Stimulated activated CD8-positive, alpha-beta memory T cell treated with anti-CD3 and anti-CD28 coated beads, Interleukin-2, amount 100 ng/mL, for 1 hour (primary cell): ENCODE measurements at places on chromosomes 6 and 20.

DNA sequence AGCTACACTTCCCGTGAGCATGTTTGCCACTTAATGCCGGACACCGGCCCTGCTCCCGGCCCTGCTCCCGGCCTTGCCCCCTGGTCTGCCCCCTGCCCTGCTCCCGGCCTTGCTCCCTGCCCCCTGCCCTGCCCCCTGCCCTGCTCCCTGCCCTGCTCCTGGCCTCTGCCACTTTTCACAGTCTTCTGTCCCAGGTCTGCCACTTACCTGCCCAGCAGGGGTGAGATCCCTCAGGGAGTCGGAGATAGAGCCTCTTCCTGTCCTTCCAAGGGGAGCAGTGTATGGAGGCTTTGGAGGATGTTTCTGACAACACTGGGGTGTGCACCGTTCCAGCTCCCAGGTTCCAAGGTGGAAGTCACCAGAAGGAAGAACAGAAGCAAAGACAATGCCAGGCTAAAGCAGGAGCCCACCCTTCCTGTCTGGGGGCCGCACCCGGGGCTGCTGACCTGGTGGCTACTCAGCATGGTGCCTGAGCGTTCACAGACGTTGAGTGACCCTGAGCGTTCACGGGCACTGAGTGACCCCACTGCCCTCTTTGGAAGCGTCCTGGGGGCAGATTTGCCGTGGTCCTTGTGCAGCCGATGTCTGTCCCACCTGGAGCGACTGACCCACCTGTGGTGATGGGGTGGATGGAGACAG is 199.8 kb downstream of the DLL1 start:
- no peak for DNase-seq

- DNase-seq: no peak
These were observed 929.5 kb downstream of the KIF16B start for GRCh38 chr20:15643713-15644112.

DNA sequence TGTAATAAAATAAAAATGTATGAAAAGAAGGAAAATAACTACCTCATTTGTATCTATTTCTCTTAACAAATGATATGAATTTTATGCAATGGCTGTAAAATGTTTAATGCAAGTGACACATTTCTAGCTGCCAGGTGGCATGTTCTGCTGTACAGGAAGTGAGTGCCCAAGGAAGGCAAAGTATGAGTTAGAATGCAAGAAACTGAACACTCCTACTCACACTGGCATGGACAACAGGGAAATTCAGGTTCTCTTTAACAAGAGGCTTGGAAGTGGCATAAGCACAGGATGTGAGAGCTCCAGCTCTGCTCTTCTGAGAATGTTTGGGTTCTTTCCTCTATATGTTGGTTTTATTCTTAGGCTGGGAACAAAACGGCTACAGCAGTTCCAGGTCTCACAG is 20.4 kb upstream of the LAMA4 start:
- no peak for DNase-seq

- no peak for DNase-seq
These were observed 27.7 kb upstream of the KCNG1 start for GRCh38 chr20:51050531-51051075.

GRCh38 chr6:80967609-80968008 is 784.9 kb downstream of the TENT5A start:
- DNase-seq: no peak

- DNase-seq: no peak
These were observed 43.6 kb upstream of the FUCA2 start for GRCh38 chr6:143555071-143555492.

GRCh38 chr6:10837622-10837994 is 731 bp downstream of the MAK start:
- no peak for DNase-seq
